Stimulated activated CD8-positive, alpha-beta memory T cell treated with anti-CD3 and anti-CD28 coated beads, Interleukin-7, amount 100 ng/mL, for 4 hours (primary cell): ENCODE measurements at places on chromosomes 11 and 22.

GRCh38 chr11:130909650-130910049, 6.6 kb downstream of the SNX19 start:
- no peak for DNase-seq

DNA sequence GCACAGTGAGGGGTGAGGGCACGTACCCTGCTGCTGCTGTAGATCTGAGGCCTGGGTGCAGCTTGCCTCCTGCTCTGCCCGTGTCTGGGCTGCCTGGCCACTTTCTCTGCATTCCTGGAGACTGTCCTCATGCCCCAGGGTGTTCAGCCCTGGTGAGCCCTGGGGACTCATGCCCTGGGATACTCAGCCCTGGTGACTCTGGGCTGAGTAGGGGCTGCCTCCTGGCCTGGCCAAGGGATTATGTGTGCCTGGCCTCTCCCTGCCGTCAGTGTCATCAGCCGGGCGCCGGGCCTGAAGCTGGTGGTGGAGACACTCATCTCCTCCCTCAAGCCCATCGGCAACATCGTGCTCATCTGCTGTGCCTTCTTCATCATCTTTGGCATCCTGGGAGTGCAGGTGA, 94.7 kb downstream of the CACNA1I start:
- no peak for DNase-seq

GRCh38 chr11:1497600-1497999, 11.0 kb upstream of the MOB2 start:
- DNase-seq = no peak

GRCh38 chr22:46528121-46528610, 9.3 kb downstream of the CELSR1 start:
- DNase-seq = no peak

GRCh38 chr11:47536915-47537314, 16.0 kb downstream of the CELF1 start:
- DNase-seq = no peak

- no peak for DNase-seq
Measured at GRCh38 chr22:20765938-20766337, 8.0 kb upstream of the SERPIND1 start.

- DNase-seq = no peak
Measured at GRCh38 chr22:32699686-32700085, 101.8 kb upstream of the TIMP3 start.

DNA sequence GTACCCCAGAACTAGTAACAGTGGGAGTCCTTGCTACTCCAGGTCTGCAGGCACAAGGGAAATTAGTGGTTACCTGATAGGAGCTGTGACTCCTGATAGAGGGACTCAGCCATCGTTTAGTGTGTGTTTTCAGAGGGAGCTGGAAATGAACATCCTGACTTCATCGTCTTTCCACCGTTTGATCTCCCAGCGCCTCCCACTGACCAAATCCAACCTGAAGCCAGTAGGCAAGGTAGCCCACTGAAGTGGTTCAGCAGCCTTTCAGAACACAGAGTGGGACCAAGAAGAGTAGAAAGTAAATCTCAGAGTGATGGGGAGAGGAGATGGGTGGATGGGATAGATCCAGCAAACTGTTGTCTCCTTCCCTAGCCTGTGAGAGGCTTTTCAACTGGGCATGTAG, 385.9 kb downstream of the INSC start:
- no peak for DNase-seq

- no peak for DNase-seq
Measured at GRCh38 chr22:42343531-42344081, 73.2 kb upstream of the TCF20 start.

DNA sequence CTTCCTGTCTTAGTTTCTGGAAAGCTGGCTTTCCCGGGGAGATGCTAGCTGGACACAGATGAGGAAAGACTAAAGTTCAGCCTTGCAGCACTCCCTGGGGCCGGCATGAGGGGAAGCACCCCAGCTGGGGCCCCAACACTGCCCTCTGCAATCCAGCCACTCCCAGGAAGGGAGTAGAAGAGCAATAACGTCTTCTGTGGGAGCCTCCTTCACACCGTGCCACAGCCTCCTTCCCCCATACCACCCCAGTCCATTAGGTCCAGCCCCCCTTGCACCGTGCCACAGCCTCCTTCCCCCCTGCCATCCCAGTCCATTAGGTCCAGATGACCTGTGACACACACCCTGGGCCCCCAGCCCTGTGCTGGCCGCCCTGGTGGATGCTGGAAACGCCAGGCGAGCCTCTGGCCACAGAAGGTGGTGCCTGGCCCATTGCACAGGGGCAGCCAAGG, 44.1 kb upstream of the PRDM11 start:
- no peak for DNase-seq

GRCh38 chr11:93653080-93653479, 8.4 kb upstream of the CEP295 start:
- DNase-seq = no peak

DNA sequence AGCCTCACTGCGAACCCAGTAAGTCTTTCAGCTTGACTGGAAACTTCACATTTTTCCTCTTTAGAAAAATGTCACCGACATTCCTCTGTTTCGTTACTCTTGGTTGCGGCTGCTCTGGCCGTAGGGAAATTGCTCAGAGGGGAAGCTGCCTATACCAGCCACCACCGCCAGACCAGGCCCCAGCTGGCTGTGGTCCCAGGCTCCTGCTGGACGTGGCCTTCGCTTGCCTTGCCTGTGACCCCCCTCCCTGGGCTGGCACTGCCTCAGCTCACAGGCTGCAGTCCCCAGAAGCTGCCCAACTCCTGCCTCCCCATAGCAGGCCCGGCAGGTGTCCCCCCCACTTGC, 197.8 kb downstream of the MN1 start:
- no peak for DNase-seq

- DNase-seq = no peak
Measured at GRCh38 chr11:95515371-95515770, 274.2 kb downstream of the FAM76B start.

DNA sequence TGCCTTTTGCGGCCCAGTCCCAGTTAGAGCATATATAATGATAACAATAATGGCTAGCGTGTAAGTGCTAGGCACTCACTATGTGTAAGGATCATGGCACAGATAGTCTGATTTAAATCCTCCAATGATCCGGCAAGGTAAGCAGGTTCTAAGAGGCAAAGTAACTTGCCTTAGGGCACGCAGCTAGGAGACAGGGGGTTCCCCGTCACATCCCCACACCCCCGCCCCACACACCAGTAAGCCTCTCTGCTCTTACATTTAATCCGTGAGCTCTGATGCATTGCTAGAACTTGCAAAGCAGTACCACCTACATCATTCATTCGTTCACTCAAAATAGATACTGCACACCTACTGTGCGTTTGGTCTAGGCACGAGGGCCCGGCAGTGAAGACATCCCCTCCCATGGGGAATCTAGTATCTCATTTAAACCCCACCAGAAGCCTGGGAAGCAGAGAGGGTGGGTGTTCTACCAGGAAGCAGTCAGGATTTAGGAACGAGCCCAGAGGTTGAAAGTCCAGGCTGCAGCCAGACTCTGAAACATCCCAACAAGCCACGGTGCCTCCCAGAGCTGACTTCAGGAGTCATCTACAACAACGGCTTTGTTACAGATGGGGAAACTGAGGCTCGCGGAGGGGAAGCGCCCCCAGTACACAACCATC, 20.6 kb downstream of the TMPRSS6 start:
- DNase-seq = no peak

DNA sequence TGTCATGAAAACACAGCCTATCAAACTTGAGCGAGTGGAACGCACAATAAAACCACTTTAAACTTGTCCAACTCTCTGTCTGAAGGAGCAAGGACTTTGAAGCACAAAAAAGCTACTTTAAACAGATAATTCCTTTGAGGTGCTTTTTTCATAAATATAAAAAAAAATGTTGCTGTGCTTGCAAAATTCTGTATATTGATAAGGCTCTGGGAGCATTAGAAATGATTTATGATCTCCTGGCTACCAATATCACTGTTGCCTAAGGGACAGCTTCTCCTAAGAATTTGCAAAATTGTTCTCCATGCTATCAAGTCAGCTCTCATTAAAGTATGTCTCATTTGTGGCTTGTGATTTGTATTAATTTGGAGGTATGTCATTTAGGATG, 37.6 kb upstream of the LDLRAD3 start:
- no peak for DNase-seq

DNA sequence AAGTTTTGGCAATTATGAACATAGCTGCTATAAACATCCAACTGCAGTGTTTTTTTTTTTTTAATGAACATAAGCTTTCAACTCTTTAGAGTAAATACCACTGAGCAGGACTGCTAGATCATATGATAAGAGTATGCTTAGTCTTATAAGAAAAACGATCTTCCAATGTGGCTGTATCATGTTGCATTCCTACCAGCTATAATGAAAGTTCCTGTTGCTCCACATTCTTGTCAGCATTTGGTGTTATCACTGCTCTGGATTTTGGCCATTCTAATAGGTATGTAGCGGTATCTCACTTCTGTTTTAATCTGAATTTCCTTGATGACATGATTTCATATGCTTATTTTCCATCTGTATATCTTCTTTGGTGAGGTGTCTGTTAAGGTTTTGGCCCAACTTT, 50.4 kb downstream of the PDGFD start:
- no peak for DNase-seq

DNA sequence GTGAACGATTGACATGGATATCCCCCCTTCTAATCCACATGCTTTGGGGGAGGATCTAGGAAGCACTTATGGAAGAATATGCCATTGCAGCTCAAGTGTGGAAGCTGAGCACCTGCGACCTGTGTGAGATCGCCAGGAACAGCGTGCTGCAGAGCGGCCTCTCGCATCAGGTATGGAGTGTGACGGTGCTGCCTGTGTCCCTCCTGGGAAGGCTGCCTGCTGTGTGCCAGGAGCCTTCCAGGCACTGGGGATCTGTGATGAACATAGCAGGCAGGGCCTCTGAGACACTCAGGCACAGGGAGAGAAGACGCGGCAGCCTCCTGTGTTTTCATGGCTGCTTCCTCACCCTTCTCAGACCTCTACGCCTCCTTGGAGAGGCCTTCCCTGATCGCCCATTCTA, 36.5 kb downstream of the RNF141 start:
- DNase-seq = no peak

DNA sequence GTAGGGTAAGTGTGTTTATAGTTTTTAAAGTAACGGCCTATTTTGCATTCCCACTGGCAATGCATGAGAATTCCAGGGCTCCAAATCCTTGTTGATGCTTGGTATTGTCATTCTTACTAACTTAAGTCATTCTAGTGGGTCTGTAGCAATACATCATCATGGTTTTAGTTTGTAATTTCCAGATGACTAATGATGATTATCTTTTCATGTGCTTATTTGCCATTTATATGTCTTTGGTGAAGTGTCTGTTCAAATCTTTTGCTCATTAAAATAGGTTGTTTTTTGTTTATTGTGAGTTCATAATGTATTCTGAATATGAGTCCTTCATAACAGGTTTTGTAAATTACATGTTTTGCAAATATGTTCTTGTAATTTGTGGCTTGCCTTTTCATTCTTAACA, 31.2 kb downstream of the MTMR3 start:
- no peak for DNase-seq

- no peak for DNase-seq
Measured at GRCh38 chr11:1197431-1197885, 25.4 kb upstream of the MUC5B start.

- DNase-seq = no peak
Measured at GRCh38 chr11:97894978-97895377, 1125.8 kb upstream of the CNTN5 start.

- DNase-seq = no peak
Measured at GRCh38 chr11:34050581-34051348, 766 bp upstream of the CAPRIN1 start.

GRCh38 chr11:118789501-118790356, 1.2 kb downstream of the DDX6 start:
- DNase-seq = no peak

DNA sequence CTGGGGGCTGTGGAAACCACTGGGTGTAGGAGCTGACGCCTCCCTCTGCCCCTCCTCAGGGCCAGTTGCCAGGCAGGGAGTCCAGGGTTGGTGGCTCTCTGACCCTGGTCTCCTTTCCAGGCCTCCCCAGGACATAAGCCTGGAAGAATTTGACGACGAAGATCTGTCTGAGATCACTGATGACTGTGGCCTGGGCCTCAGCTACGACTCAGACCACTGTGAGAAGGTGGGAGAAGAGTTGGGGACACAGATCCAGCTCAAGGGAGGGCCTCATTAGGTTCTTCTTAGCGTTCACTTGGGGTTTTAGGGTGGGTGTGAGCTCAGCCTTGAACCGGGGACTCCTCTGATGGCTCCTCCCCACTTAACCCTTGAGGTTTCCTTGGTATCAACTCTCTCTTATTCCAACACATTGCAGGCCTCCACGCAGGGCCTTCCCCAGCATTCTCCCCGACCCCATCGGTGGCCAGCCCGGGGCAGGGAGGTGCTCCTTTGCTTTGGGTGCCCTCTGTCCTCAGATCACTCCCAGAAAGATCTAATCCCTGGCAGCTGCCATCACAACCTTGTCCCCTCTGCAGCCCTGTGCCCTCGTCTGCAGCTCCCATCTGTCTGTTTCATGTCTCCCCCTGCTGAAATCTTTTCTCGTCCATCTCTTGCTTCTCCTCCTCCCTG, 1.2 kb downstream of the MAPK8IP2 start:
- DNase-seq = no peak

- no peak for DNase-seq
Measured at GRCh38 chr22:33923660-33924246, 3.5 kb upstream of the LARGE1 start.
